ENCODE measurements at places on chromosomes 2 and 18.

DNA sequence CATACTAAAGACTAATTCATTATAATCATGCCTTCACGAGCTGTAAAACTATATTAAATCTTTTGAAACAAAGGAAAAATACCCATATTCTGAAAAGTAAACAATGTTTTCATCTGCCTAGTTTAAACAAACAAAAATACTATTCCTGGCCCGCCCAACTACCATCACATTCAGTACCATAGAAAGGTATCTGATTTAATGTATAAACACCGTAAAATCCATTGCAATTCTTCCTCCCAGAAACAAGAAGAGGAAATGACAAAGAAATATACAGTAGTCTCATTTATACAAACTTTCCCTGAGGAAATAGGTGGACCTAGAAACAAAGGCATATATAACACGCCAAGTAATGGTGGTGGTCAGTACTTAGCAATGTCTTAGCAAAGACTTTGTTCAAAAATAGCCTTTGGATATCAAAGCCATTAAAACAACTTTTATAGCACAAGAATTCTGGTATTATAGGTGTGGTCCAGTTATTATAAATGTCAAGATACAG lies 71.2 kb downstream of the COBLL1 start:
- no peak for DNase-seq

DNA sequence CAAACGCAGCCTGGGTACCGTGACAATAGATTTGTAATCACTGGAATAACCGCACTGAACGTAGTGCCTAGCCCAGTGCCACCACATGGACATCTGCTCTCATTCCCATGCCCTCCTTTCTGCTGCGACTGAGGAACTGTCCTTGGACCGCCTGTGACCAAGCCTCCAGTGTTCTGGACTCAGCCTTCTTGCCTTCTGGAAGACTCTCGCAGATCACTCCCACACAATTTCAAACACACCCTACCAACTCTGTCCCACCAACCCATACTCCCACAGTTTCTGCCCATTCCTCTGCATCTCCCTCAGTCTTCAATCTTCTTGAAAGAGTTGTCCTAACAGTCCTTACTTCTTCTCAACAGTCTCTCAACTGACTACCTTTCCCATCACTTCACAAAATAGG lies 2.1 kb downstream of the RNF149 start:
- DNase-seq: no peak

DNA sequence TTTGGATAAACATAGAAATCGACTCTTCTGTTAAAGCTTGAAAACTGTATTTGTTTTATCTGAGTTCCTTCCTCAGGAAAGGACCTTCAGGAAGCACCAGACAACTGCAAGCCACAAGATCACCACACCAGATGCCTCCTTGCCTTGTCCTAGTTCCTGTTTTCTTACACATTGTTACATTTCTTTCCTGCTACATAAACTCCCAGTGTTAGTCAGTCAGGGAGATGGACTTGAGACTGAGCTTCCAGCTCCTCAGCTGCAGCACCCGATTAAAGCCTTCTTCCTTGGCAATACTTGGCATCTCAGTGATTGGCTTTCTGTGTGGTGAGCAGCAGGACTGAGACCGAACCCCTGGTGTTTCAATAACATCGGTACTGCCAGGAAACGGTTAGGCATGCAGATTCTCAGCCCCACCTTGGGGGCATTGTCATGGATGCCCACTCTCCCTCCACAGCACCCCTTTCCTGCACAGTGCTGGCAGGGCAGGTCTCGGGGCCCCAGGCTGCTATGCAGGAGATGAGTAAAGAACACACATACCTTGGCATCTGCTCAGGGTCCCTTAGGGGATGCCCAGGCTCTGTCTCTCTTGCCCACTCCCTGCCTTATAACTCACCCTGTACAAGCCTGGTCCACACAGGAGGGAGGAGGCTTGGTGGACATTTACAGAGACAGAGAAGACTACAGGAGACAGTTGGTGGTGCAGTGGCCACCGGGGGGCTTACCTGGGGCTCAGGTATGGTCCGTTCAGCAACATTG lies 32.6 kb downstream of the ANKMY1 start:
- DNase-seq: no peak

- DNase-seq: no peak
Observed at GRCh38 chr18:63183952-63184770, 135.4 kb downstream of the BCL2 start.

DNA sequence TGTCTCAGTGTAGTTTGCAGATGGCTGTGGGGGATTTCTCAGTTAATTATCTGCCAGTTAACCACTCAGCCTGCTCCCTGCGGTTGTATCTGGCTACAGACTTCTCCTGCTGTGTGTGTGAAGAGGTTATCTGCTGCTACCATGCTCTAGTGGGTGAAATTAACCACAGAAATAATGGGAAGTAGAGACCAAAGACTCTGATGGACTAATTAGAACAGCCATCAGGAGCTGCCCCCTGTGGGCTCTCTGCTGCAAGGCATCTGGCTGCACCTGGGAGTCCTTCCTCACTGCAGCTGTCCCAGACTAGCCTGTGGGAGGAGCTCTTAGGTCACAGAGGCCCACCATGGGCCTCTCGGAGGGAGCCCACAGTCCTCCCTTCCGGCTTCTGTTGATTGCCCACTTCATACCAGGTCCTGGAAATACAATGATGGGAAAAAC lies 66.6 kb downstream of the CTIF start:
- DNase-seq: no peak

DNA sequence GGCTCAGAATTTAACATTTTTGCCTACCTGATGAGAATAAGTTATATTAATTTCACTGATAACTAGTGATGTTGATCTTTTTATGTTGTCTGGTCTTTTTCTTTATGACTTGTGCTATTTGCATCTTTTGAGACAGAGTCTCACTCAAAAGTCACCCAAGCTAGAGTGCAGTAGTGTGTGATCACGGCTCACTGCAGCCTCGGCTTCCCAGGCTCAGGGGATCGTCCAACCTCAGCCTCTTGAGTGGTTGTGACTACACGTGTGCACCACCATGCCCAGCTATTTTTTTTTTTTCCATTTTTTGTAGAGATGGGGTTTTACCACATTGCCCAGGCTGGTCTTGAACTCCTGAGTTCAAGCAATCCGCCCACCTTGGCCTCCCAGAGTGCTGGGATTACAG lies 7.5 kb downstream of the SMCHD1 start:
- DNase-seq: no peak

DNA sequence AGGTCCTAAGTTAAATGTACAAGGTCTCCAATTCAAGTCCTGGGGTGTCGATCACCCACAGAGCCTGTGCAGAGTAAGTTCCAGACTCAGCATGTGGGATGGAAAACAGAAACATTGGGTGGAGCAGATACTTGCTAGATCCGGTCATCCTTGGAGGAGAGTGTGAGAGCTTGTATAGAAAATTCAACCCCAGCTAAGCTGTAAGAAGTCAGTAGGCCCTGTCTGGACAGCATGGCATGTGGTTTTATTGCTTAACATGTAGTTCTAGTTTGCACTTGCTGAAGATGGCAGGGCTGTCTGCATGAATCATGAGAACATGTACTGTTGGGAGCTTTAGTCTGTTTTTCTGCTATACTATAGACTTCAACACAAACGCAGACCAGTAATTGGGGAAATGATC lies 189.6 kb upstream of the RMP24 start:
- DNase-seq: no peak

GRCh38 chr2:144310889-144311608 lies 208.9 kb downstream of the ZEB2 start:
- DNase-seq: no peak

- no peak for DNase-seq
Observed at GRCh38 chr2:101081375-101081907, 69.7 kb downstream of the TBC1D8 start.

- DNase-seq: no peak
Observed at GRCh38 chr2:129396980-129397599, 582.4 kb upstream of the RAB6C start.

- DNase-seq: no peak
Observed at GRCh38 chr2:233353101-233353768, 1.1 kb upstream of the DGKD start.

- no peak for DNase-seq
Observed at GRCh38 chr2:226030788-226031646, 631.5 kb downstream of the NYAP2 start.

GRCh38 chr2:195536906-195537305 lies 120.1 kb upstream of the SLC39A10 start:
- no peak for DNase-seq

GRCh38 chr2:64837116-64837731 lies 152.0 kb upstream of the SLC1A4 start:
- DNase-seq: no peak

- no peak for DNase-seq
Observed at GRCh38 chr18:31710826-31711225, 26.4 kb upstream of the B4GALT6 start.

DNA sequence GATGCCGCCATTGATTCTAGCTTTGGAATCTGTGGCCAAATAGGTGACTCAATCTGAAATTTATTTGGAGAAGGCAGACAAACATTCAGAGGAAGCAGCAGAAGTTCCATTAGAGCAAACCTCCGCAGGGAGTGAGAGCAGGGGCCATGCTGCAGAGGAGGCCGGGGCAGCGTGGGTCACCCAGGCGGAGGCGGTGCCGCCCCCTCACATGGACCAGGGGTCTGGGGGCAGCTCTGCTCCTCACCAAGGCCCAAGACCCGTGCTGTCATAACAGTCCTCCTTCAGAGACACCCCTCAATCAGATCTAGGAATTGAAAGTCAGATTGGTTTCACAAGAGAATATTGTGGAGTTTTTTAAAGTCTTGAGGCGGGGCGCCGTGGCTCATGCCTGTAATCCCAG lies 92.4 kb downstream of the GBX2 start:
- DNase-seq: no peak

- no peak for DNase-seq
Observed at GRCh38 chr2:158781353-158781961, 13.7 kb upstream of the DAPL1 start.

Measured in activated T-helper 1 cell treated with anti-CD3 and anti-CD28 coated beads, Interleukin-12 subunit alpha, Interleukin-12 subunit beta, Interleukin-2, Interleukin-4 antibody, amounts not matched to agents 30 ng/mL and 10 ng/mL and 1 ng/mL, durations not matched to agents 14 hours and 24 hours and 36 hours (primary cell).